ENCODE measurements at places on chromosomes 4 and X.

GRCh38 chrX:30141966-30142365 is 73.4 kb upstream of the MAGEB2 start:
- no peak for DNase-seq

DNA sequence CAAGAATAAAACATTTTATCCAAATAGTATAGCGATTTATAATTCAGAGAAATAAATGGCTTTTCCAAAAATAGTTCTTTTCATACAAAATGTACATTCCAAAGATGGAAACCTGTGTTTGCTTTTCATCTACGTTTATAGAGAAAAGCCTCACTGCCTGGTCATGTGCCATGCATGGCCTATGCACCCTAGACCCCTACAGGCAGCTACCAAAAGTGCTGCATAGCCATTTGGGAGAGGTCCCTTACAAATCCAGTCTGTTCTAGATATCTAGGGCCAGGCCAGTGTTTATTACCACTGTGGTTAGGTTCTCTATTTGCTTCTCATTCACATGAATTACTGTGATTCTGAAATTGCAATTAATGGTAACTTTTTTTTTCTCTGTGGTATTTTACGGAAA is 17.2 kb downstream of the HMGB2 start:
- no peak for DNase-seq

- DNase-seq, result no peak
Measured at GRCh38 chr4:15413010-15413622, 14.7 kb upstream of the C1QTNF7 start.

DNA sequence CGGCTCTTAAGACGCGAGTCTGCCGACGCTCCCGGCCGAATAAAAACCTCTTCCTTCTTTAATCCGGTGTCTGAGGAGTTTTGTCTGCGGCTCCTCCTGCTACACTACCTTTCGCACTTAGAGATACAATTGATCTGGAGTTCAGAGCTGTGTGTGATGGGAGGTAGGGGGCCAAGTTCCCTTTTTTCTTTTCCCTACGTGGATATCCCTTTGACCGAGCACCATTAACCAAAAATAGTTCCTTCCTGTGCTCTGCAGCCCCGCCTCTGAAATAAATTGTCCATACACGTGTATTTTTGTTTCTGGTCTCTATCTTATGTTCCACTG is 555 bp upstream of the PGM2 start:
- DNase-seq, result no peak

GRCh38 chr4:98260047-98260578 is 1.1 kb upstream of the RAP1GDS1 start:
- DNase-seq, result peak; percentile 81

GRCh38 chrX:40538406-40538805 is 42.4 kb upstream of the ATP6AP2 start:
- DNase-seq, result no peak

DNA sequence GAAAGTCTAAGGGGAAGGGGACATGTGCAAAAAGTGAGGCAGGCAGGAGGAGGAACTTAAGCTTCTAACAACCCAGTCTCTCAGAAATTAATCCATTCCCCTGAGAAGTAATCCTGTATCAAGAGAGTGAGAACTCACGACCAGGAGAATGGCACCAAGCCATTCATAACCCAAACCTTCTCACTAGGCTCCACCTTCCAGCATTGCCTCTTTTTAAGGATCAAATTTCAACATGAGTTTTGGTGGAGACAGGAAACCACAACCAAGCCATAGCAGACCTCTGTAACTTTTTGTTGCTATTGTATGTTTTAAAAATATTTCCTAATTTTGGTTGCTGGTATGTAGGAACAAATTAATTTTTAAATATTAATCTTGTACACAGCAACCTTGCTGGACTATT is 32.8 kb downstream of the PASD1 start:
- DNase-seq, result no peak

GRCh38 chrX:25527596-25527995 is 511.8 kb upstream of the ARX start:
- DNase-seq, result no peak

- DNase-seq, result no peak
Measured at GRCh38 chr4:69750346-69750745, 10.1 kb downstream of the SULT1B1 start.

- no peak for DNase-seq
Measured at GRCh38 chr4:6991771-6992557, 51.2 kb upstream of the TADA2B start.

- DNase-seq, result no peak
Measured at GRCh38 chr4:72768364-72768763, 199.3 kb upstream of the ADAMTS3 start.

- DNase-seq, result no peak
Measured at GRCh38 chr4:61918987-61919386, 718.9 kb downstream of the ADGRL3 start.

DNA sequence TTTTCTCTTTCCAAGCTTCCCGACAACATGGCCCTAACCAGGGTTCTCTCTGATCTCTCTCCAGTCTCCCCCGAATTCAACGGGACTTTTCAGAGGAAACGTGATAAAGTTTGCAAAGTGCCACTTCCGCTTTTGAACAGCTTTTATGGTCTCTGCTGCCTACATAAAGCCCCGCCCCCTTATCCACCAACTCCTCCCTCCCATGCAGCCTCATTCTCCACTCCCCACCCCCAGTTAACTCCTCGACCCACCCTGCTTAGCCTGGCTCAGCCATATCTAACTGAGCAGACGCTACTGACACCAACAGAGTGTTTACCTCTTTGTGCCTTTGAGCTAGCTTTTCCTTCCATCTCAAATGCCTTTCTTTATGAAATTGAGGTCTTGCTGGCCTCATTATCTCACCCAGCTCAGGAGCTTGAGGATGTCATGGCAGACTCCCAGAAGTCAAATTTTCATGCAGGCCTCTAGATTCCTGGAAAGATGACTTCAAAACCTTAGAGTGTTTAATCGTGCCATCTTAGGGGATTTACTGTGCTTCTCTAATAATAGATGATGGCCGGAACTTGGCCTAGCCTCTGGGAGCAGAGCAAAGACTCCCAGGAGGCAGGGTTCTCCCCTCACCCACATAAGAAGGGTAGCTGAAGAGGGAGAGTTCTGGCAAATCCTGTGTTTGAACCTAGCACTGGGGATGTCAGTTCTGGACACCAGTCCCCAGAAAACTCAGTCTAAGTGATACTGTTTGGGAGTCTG is 606.0 kb downstream of the BCOR start:
- no peak for DNase-seq

- DNase-seq, result no peak
Measured at GRCh38 chr4:78299565-78299972, 242.4 kb downstream of the FRAS1 start.

GRCh38 chr4:12041828-12042227 is 613.1 kb upstream of the HS3ST1 start:
- no peak for DNase-seq

DNA sequence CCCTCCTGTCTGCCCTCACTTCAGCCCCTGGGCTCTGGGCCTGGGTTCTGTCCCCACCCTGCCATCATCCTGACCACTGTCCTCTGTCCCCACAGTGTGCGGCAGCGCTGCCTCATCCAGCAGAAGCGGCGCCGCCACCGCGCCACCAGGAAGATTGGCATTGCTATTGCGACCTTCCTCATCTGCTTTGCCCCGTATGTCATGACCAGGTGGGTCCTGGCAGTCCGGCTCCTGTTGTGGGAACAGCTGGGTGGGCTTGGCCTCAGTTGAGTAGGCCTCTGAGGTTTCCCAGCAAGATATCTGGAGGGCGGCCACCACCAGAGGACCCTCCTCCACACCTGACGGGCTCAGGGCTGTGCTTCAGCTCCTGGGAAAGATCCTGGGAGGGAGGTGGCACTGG is 2.2 kb downstream of the GPR78 start:
- no peak for DNase-seq

- no peak for DNase-seq
Measured at GRCh38 chrX:68254738-68255645, 178.3 kb downstream of the OPHN1 start.

DNA sequence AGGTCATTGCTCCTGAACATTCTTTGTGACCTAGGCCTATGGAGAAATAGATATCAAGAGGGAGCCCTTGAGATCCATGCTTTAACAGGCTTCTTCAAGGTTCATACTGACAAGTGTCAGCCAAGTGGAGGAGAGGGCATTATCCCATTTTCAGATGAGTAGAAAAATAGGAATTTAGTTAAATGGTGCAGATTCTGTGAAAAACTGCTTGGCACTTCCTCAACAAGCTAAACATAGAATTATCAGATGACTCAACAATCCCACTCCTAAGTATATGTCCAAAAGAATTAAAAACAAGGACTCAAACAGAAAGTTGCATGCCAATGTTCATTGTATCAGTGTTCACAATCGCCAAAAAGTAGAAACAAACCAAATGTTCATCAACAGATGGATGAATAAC is 43.8 kb upstream of the KCNIP4 start:
- DNase-seq, result no peak

DNA sequence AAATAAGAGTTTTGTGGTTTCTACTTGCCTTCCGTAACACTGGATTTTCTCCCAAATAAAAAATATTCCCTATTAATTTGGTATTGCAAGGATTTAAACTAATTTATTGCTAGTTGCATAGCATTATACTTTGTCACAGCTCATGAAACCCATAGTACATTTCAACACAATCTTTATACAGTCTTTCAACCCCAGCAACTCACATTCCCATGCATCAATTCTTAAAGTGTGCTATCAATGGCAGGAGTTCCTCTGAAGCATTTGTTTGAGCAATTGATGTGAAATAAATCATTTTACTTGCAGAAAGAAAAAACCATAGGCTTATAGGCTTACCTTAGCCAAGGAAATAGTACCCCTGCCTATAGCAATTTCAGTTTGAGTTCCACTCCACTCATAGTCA is 251.9 kb downstream of the PAPSS1 start:
- no peak for DNase-seq

- DNase-seq, result no peak
Measured at GRCh38 chr4:153076861-153077260, 127.4 kb upstream of the TRIM2 start.

- DNase-seq, result no peak
Measured at GRCh38 chr4:78065508-78066192, 8.5 kb downstream of the FRAS1 start.

GRCh38 chr4:120731561-120731960 is 191.0 kb downstream of the PRDM5 start:
- no peak for DNase-seq

- no peak for DNase-seq
Measured at GRCh38 chr4:37717576-37717975, 31.4 kb upstream of the RELL1 start.

DNA sequence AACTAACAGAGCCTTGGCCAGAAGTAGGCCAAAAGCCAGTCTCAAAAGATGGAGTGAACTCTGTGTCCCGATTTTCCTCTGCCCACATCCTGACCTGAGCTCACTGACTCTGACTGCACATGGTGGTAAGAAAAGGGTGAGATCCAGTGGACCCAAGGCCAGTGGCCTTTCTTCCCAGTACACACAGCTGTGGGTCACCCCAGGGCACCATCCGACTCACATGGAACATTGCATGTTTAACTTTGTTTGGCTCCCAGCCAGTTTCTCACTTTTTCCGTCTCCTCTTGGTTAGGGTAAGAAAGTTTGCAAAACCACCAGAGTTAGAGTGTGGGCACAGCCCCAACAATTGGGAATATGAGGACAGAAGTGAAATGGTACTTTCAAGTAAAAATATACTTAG is 69.8 kb downstream of the GAB1 start:
- no peak for DNase-seq

- DNase-seq, result no peak
Measured at GRCh38 chr4:151948351-151949016, 187.7 kb upstream of the GATB start.

DNA sequence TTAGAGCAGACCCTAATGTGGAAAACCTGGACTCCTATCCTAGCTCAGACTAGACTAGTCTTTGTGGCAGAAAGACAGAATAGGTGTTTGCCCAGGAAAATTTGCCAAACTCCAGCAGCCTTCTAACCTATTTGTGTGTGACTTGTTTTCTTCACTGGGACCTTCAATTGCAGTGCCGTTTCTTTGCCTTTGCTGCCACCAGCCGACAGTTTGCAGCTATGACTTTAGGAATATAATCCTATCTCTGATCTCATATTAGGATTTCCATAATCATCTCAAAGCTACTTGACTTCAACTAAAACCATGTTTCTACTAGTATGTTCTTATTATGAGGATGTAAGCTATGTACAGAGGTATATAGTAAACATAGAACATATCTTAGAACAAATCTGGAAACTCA is 60.2 kb upstream of the PGAM4 start:
- DNase-seq, result no peak

DNA sequence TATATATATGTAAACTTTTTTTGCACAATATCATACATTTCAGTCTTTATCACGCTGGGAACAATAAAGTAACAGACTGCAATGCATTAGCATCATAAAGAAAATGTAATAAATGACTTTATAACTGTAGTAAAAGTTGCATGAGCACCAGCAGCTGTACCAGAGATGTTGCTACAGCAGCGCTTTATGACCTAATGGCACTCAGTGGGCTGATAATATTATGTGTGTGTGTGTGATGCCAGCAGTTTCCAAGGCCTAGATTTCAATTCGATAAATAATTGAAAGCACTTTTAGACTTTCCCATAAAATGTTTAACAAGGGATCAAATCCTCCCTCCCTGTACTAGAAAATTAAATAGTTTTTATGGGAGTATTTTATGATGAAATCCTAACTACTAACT is 367.6 kb upstream of the AGA start:
- DNase-seq, result no peak

GRCh38 chr4:18695733-18696527 is 674.4 kb upstream of the LCORL start:
- no peak for DNase-seq

DNA sequence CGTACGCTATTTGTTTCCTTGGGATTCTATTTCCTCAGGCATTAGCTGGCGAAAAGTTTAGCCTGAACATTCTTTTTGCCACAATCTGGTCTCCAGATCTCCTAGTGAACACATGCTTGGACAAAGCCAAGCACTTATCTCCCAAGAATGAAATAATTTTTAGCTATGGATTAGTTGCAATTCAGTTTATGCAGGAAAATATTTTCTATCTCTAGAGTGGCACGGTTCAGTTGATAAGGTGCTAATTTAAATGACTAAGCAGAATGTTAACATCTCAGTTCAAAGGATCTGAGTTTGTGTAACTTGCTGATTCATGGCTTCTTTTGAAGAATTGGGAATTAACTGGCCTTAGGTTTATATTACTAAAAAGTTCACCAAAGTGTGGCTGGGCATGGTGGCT is 58.1 kb upstream of the JADE1 start:
- no peak for DNase-seq

DNA sequence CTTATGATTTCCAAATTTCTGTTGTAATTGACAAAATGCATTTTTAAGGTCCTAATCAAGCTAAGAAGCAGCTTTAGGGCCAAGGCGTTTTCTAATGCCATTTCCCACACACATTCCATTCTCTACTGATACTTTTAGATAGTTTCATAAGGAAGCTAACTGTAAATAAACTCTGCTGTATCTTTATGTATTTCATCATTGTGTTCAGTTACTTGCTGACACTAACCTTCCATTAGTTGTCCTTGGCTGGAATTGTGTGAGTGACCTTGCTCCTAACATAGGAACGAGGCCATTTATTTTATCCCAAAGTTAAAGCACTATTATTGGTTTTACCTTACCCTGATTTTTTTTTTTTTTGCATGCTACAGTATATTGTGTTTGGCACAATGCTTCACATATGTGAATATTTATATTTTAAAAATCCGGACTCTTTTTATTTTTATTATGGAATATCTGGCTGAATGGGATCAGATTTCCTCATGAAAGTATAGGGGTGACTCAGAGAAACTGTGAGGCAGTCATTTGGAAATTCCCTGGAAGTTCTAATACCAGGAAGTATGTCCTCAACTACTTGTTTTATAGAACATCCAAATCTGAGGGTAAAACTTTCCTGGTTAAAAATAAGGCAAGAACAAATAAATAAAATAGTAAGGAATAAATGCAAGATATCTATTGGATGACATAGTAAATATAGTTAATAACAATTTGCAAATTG is 62.7 kb upstream of the SORBS2 start:
- DNase-seq, result no peak

- DNase-seq, result no peak
Measured at GRCh38 chr4:61517144-61517543, 317.0 kb downstream of the ADGRL3 start.
